Stimulated activated CD4-positive, alpha-beta T cell treated with anti-CD3 and anti-CD28 coated beads, TNF-alpha, amount 100 ng/mL, for 48 hours (primary cell): ENCODE measurements at places on chromosomes 5 and 9.

GRCh38 chr5:128925973-128926372 is 39.3 kb upstream of the SLC27A6 start:
- DNase-seq = no peak

DNA sequence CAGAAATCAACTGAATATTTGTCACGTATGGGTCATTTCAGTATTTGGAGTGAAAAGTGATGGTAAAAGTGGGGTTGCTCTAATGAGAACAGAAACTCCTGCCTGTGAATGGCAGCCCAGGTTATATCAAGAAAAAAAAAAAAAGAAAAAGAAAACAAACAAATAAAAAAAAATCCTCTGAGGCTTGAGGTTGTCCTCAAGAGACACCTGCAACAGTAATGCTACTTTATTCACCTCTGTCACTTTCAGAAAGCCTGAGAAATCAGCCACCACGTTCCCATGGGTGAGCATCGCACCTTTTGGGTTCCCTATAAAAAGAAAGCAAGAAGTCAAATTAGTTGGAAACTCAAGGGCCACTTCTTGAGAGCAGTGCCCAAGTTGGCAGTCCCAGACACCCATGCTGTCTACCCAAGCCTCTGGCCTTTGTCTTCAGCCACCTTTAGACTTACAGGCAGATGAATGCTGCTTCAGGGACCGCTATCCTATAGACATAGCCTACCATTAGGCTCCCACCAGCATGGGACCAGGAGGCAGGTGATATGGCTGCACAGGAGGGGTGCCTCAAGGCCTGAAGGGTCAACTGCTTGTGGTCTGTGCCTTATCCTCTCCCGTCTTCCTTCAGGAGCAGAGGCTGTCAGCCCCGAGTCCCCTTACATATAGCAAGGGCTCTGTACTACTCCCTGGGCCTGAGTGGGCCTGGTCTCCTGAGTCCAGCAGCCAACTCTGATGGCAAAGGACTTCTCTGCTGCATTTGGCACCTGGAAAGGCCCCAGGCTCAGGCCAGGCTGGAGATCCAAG is 31.1 kb upstream of the MEIKIN start:
- no peak for DNase-seq

GRCh38 chr5:82560969-82561368 is 282.8 kb upstream of the RPS23 start:
- no peak for DNase-seq

- no peak for DNase-seq
These were observed 50.5 kb downstream of the AHRR start for GRCh38 chr5:371811-372555.

DNA sequence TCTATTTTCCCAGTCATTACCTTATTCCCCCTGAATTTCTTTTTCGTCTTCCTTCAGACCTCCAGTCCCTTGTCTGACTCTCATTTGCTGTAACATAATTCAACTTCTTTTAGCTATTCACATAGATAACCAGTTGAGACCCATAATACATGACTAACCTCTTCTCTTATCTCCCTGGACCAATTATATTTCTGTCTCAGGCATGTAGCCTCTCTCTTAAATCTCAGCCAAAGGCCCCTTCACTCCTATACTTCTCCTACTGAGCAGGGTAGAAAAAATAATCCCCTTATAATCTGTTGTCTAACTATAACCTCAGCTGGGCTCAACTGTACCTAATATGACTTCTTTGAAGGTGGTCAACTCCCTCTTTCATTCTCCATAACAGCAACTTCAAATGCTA is 20.9 kb downstream of the RANBP6 start:
- no peak for DNase-seq

DNA sequence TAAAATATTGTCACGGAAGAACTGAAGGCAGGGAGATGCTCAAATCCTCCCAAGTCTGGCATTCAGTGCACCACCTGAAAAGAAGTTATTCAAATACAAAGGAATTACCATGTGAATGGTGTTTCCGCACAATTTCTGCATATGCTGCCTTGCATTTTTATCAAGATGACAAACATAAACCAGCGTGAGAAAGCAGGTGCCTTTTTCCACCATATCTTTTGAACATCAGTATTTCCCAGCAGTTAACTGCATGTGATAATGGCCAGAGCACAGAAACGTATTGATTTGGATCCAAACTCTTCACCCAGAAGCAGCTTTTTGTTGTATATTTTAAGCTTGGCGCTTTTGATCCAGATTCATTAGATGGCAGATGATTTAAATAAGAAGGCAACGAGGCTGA is 808.0 kb downstream of the TLE1 start:
- no peak for DNase-seq
